ENCODE measurements at places on chromosomes 3 and 15. TPM values are rescaled to one million over a fixed set of nuclear protein-coding genes. Genes with fewer than 3 reads are reported as not detected.

DNA sequence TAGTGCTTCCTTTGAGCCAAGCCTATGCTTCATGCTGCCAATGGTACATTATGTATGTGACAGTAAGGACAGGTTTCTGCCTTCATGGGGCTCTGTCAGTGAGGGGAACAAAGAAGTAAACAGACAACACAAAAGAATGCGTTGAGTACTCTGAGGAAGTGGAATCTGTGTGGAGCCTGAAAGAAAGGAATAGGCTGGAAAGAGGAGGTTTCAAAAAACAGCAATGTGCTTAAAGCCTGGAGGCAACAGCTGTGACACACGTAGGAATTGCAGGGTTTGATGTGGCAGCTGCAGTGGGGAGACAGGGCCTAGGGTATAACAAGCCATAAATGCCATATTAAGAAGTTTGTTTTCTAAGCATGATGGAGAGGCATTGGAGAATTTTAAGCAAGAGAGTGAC is 316.7 kb downstream of the CLSTN2 start:
- H3K4me1 ChIP-seq, result peaks cover 15% of the 10 kb centered on the region
- no peak overlapping the region for H3K4me3 ChIP-seq
- DNase-seq, result no peak
- H3K27ac ChIP-seq, result no peak overlapping the region
- H3K27me3 ChIP-seq, result no peaks in the 10 kb centered on the region

- no peaks in the 10 kb centered on the region for H3K36me3 ChIP-seq
- no peak for DNase-seq
- no peaks in the 10 kb centered on the region for H3K27me3 ChIP-seq
- no peak overlapping the region for H3K27ac ChIP-seq
- H3K4me3 ChIP-seq, result no peak overlapping the region
Observed at GRCh38 chr15:44580105-44580504, 43.2 kb downstream of the EIF3J start.

- DNase-seq, result no peak
- H3K36me3 ChIP-seq, result peaks cover 2% of the 10 kb centered on the region
- peaks cover 27% of the 10 kb centered on the region for H3K4me1 ChIP-seq
- no peak overlapping the region for H3K4me3 ChIP-seq
- no peaks in the 10 kb centered on the region for H3K27me3 ChIP-seq
- no peak overlapping the region for H3K27ac ChIP-seq
Observed at GRCh38 chr3:125077864-125078263, 22.1 kb upstream of the HEG1 start.

DNA sequence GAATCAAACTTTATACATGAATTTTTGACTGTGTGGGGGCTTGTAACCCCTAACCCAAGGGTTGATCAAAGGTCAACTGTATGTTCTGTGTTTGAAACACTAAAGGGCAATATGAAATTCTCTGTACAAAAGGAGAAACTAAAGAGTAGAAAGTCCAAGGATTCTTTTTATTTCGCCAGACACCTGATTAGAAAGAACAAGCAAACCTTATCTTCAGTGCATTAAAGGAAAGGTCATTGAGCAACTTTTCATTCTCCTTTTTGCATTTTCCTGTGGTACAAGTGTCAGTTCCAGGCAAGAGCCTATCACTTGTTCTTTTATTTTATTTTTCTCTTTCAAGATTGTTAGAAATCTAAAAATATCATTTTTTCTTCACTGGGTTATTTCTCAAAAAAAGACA is 430.1 kb upstream of the EPHA3 start:
- H3K27ac ChIP-seq, result no peak overlapping the region
- H3K4me1 ChIP-seq, result no peaks in the 10 kb centered on the region
- no peak overlapping the region for H3K4me3 ChIP-seq
- H3K36me3 ChIP-seq, result no peaks in the 10 kb centered on the region

DNA sequence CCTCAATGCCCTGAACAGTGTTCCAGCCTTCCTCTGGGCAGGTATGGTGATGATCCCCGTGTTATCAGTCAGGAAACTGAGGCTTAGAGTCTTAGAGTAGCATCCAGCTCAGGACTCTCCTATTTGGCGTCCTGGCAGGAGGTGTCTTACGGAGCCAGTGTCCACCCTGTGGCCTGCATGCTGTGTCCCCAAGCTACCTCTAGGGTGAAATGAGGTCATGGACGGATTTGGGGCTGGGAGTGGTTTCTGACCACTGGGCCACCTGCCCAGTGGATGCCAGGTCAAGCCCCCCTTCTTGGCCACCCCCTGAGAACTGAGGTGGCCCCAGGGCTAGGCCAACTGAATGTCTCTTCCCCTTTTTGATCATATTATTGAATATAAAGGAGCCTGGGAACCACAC is 27.2 kb upstream of the SLC6A6 start:
- H3K4me3 ChIP-seq, result no peak overlapping the region
- no peak for DNase-seq
- peaks cover 40% of the 10 kb centered on the region for H3K4me1 ChIP-seq
- no peaks in the 10 kb centered on the region for H3K36me3 ChIP-seq

GRCh38 chr3:116057400-116058006 is 387.8 kb downstream of the LSAMP start:
- H3K4me1 ChIP-seq, result no peaks in the 10 kb centered on the region
- no peaks in the 10 kb centered on the region for H3K36me3 ChIP-seq
- no peak for DNase-seq
- no peak overlapping the region for H3K4me3 ChIP-seq

The CCR8 gene
- total RNA-seq, result not detected
